Activated CD4-positive, CD25-positive, alpha-beta regulatory T cell treated with anti-CD3 and anti-CD28 coated beads, Interleukin-2, amount 50 U/mL, for 72 hours (primary cell): ENCODE measurements at places on chromosomes 13 and 19.

GRCh38 chr13:111905609-111905945 is 161.4 kb upstream of the SOX1 start:
- no peak for DNase-seq

GRCh38 chr19:16571822-16572331 is 338 bp downstream of the SLC35E1 start:
- no peak for DNase-seq

- no peak for DNase-seq
Measured at GRCh38 chr19:35727053-35727955, 9.5 kb downstream of the KMT2B start.

- DNase-seq: no peak
Measured at GRCh38 chr19:4647676-4648644, 8.6 kb downstream of the TNFAIP8L1 start.

DNA sequence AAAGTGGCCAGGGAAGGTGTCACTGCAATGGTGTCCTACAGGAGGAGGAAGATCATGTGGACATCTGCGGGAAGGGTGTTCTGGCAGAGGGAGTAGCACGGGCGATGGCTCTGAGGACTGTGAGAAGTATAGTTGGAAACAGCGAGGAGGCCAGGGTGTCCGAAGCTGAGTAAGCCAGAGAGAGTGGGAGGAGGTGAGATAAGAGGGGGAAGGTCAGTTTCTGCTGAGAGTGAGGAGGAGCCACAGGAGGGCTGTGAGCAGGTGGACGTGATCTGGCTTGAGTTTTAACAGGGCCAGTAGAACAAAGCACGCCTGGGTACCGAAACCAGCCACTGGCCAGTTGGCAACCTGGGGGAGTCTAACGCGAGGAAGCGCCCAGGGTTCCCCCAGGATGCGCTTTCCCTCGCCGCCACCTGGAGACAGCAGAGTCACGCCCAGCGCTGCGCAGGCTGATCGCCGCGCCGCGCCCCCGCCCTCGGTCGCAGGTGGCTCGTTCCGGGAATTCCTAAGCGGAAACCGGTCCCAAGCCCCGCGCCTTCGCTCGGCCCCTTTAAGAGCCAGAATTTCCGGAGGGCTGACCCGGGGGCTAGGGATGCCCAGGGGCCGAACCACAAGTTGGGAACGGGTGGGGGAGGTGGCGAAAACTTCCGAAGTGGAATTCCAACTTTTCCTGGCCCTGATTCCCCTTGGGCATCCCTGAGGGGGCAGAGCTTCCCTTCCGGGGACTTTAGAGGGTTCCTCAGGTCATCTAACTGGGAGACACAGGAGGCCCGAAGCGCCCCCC is 1.1 kb upstream of the LSR start:
- DNase-seq: peak; percentile 59

DNA sequence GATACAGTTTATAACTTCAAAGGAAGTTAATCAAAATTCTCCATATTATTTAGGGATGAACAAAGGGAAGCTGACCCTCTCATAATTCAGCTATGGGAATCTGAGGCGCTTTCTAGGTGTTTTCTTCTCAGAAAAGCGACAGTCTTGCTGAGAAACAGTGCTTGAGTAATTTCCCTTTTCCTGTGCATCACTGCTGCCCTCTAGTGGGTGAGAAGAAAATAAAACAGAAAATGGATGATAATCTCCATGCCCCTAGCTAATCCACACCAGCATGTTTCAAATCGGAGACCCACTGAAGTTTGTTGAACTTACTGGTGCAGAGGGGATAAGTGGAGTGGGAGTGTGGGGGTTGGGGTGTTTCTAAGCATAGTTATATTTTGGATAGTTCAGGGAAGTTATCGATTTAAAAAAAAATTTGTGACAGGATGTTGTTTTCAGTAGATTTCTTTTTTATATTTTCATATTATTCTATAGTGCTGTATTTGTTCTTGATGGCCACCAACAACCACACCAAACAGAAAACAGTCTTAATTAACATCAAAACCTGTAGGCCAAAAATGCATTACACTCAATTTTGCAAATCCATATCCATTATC is 21.4 kb downstream of the LCP1 start:
- DNase-seq: no peak

DNA sequence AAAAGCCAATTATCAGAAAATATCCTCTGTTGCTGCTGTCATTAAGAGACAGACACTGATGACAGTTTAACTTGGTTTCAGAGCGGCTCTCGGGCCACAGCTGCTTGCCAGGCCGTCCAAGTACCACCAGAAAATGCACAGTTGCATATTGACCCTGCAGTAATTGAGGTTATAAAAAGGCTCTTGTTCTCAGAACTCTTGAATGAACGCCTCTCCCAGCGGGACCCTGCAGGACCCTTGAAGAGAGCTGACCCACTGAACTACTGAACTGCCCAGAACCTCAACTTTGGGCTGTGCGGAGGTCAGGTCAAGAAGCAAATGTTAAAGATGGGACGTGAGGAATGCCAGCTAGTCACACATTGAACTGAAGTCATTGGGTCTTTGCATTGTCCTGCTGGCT is 1559.0 kb upstream of the SLC10A2 start:
- DNase-seq: no peak

DNA sequence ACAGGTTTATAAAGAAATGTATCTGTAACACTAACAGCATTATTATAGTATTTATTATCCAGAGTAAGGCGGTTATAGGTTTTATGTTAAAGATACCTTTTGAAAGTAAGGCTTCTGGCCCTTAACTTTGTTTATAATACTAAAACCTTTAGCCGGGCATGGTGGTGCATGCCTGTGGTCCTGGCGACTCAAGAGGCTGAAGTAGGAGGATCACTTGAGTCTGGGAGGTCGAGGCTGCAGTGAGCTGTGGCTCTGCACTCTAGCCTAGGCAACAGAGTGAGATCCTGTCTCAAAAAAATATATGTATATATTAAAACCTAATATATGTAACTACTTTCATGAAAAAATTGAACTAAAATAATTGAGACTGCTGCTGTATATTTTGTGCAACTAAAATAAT is 98.7 kb upstream of the KLF5 start:
- DNase-seq: no peak

GRCh38 chr13:24103782-24104372 is 56.6 kb upstream of the SPATA13 start:
- DNase-seq: no peak

DNA sequence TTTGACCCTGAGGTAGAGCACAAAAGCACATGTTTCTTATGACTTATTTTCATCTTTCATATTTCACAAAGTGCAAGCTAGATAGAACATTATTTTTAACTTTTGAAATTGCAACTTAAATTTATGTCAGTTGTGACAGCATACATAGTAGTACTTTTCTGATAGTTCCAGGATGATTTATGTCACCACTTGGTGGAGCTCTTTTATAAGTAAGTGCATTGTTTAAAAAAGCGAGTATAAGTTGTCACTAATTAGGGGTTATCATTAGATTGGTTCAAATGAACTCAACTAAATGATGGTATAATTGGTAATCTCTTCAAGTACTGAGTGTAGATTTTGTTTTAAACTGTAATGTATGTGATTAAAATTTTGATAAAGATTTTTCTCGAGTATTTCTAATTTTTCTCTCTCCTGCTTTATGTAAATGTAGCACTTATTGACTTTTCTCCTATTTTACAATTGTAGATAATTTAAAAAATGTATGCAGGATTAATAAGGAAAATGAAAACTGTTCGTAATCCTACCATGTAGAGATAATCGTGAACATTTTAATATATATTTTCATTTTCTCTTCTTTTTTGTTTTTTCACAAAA is 31.1 kb downstream of the RB1 start:
- DNase-seq: no peak

GRCh38 chr19:2235381-2236063 is 607 bp downstream of the PLEKHJ1 start:
- DNase-seq: peak; percentile 43

- DNase-seq: no peak
Measured at GRCh38 chr19:40241809-40242384, 15.4 kb upstream of the CCNP start.

GRCh38 chr13:75801388-75801945 is 165.3 kb downstream of the LMO7 start:
- DNase-seq: no peak

DNA sequence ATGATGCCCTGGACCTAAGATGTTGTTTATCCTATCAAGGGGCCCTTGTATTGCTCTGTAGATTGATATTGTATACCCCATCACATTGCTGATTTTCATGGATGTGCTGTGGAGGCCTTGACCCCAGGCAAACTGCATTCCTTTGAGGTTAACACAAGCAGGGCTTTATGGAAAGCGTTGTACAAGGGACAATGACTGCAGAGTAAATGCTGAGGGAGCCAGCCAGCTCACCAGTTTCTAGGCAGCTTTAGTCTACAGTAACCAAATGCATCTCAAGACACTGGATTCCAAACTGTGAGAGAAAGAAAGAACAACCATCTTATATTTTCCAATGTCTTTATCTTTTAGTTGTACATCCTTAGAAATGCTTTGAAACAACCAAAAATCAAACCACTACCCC is 34.1 kb upstream of the EDNRB start:
- no peak for DNase-seq

DNA sequence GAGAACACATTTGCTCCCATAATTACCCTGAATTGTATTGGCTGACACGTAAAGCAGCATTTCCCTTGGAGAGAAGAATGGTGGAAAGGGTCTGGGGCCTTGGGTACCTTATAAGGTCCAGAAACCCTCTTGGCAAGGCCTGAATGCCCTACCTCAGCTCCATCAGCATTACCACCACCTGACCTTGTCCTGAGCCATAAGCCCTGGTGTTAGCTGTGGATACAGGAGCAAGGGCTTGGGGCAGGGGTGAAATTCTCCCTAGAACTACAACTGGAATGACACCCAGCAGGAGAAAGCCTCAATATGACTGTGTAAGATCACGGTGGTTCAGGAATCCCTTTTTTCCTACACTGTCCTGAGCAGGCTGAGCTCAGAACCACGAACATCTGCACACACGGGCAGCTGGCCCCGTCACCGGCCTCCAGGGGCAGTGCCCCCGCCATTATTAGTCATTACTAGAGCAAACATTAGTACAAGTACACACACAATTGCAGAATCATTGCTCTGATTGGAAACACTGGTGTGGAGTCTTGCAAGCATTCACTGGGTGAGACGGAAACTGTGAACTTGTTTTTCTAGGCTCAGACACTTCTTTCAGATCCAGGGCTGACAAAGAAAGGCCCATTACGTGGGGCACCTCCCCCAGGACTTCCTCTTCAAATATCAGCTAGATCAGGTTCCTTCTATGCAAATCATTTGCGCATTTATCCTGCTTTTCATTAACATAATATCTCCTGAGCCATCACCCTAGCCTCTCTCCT is 26.8 kb upstream of the MTIF3 start:
- DNase-seq: no peak

GRCh38 chr13:29925457-29926097 is 75.2 kb upstream of the UBL3 start:
- no peak for DNase-seq

DNA sequence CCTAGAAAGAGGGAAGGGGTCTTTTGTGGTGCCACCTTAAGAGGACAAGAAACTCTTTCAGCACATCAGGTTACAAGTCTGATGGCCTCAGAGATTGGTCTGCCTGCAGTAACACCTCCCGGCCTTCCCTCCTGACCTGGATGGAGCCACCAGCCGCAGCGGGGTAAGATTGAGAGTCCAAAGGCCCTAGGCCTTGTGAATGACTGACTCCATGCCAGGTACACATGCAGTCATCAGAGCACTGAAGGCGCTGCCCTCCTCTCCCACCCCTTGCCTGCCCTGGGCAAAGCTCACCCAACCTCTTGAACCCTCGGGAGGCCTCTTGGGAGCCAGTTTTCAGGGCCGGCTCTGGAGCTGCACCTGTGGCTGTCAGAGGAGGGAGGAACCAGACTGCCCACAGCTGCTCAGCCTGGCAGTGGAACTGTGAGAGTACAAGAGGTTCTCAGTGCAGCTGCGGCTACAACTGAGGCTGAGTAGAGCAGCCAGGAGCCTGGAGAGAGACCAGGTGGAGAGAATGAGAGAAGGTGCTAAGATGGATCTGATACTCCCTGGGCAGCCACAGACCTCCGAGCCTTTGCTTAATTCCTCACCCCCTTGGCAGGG is 23.8 kb upstream of the C13orf42 start:
- no peak for DNase-seq

- no peak for DNase-seq
Measured at GRCh38 chr13:86476656-86477055, 677.4 kb upstream of the SLITRK6 start.

DNA sequence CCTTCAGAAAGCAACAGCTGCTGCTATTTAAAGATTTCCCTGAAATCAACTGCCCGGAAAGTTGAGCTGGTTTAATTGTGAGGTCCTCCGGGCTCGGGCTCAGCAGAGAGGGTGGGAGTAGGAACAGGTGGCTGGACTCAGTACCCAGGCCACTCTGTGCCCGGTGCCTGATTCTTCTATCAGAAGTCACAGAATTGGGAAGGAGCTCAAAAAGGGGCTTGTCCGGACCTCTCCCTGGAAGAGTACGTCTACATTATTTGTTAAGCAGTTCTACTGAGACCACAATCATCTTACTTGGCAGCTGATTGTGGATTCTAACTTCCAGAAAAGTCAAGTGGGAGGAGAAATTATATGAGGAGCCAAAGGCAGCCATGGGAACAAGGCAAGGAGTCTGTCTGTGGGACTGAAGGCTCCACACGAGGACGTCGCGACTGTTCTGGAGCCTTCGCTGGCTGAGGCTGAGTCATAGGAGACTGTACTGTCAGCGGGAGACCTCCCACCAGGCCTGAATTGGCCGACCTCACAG is 91.7 kb upstream of the ANKRD10 start:
- no peak for DNase-seq

DNA sequence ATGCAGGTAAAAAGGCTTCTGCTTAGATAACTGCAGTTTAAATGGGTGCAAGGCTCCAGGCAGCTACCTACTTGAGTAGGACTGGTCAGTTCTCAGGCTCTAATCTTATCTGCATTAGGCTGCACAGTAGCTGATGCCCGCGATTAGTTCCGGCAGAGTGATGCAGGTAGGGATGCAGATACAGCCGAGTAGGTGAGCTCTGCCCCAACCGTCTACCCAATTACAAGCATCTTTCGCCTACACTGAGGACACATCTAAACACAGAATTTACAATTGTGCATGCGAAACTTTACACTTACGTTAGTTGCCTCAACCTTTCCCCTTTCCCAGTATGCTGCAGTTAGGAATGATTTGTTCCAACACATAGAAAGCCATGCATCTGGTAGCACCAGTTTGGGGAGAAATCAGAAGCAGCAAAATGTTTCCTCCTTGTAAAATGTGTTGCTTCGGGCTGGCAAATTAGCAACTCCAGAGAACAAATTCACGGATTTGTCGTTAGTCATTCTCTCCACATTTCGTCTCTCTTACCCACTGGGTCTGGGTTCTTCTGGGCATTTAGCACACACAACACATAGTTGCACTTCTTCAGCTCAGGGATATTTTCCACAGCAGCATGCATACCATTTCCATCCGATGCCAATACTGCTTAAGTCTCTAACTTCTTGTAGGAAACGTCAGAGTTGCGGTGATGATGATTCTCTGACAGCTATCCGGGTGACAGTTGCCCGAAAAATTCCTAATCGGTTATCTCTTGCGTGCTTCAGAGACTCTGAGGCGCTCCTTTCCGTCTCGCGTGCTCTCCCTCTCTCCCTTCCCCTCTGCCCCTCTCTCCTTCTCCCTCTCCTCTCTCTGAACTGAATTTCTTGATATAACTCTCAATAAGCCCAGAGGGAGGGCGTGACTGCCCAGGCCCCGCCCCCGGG is at the start of gene PCDH9:
Gene PCDH9 (minus strand): TSS at position 856 of the 923 bp plus-strand sequence. CDS start 1,896 bp downstream, outside the sequence.
- DNase-seq: no peak
